ENCODE measurements at places on chromosomes 13 and 19.

GRCh38 chr13:113859311-113860050 is 4.4 kb downstream of the GAS6 start:
- no peak for DNase-seq

GRCh38 chr19:1109032-1109551 is 5.3 kb downstream of the GPX4 start:
- DNase-seq: no peak

- DNase-seq: no peak
These were observed 53.5 kb upstream of the WASF3 start for GRCh38 chr13:26503826-26504594.

DNA sequence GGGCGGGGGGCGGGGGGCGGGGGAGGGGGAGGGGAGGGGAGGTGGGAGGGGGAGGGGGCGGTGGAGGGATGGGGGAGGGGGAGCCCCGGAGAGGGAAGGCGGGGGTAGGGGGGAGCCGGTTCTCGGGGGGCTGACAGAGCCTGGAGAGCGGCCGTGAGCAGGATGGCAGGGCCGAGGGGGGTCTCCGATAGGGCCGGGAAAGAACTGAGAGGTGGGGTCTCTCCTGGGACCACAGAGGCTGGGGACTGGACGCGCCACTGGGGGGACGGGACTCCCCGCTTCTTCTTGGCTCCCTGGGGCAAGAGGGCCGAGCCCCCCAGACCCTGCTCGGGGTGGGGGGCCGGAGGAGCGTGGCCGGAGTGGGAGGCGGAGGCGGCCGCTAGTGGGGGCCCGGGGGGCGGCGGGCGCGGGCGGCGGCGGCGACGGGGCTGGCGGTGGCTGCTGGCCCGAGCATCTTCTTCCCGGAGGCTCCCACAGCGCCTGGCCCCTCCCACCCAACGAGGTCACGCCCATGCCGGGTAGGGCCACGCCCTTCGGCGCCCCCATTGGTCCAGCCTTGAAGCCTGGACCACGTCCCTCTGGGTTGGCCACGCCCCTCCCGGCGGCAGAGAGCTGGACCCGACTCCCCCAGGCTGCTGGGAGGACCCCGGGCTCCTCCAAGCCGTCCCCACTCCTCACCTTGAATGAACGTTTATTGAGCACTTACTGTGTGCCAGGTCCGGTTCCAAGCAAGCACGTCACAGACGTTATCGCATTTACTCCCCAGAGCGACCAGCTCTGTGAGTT is at the start of gene NOVA2:
TSS of gene NOVA2 (minus strand) at position 313 of the 786 bp plus-strand sequence. CDS start 514 bp downstream, outside the sequence.
- DNase-seq: peak; percentile 42

DNA sequence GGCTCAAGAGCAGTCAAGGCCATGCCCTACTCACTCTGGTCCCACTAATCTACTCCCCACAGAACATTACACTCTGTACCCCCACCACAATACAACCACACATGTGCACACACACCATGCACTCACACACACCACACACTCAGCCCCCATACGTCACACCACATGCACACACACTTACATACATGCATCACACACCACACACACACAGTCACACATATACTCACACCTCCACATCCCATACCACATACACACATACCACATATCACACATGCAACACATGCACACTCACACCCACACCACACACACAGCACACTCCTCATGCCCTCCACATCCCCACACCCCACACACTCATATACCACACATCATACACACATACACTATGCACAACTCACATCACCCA is 67.6 kb downstream of the RASL11A start:
- DNase-seq: no peak

GRCh38 chr19:42121036-42121621 is 11.1 kb downstream of the POU2F2 start:
- DNase-seq: no peak

- DNase-seq: no peak
These were observed 40.8 kb downstream of the TNFRSF19 start for GRCh38 chr13:23610966-23611491.

DNA sequence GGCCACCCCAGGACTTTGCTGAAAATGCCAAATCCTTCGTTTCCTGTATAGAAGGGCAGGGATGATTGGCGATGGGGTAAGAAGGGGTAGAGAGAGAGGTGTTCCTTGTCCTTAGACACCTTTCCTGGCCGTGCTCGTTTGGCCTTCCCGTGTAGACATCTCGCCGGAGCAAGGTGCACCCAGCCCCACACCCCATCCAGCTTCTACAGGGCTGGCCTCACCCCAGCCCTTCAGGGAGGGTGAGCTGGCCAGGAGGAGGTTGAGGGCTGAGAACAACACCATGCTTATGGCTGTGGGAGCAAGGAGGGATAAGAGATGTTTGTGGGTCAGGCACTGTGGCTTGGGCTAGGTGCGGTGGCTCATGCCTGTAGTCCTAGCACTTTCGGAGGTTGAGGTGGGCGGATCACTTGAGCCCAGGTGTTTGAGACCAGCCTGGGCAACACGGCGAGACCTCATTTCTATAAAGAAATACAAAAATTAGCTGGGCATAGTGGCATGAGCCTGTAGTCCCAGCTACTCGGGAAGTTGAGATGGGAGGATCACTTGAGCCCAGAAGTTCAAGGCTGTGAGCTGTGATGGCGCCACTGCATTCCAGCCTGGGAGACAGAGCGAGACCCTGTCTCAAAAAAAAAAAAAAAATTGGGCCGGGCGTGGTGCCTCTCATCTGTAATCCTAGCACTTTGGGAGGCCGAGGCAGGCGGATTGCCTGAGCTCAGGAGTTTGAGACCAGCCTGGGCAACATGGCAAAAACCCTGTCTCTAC is 15.5 kb downstream of the SMARCA4 start:
- DNase-seq: no peak

DNA sequence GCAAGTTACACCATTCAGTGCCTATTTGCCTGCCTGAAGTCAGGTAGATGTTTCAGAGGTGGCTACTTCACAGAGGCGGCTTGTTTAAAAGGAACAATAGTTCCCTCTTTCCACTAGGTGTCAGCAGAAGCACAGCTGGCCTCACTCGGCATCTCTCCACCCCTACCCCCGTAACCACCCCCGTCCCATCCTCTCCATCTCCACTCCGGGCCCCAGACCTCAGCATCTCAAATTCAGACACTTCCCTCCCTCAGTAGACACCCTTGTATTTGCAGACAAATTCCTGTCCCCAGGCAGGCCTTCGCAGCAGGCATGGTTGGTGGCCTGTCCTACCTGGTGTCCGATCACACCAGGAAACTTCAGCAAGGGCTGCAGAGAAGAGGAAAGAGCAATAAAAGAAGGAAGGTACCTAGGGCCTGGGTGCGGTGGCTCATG is 9.1 kb upstream of the DPP9 start:
- DNase-seq: peak; percentile 27

GRCh38 chr19:32459204-32459865 is 53.8 kb downstream of the DPY19L3 start:
- DNase-seq: no peak

Data from NCI-H1048 (cell line).